GM04504 (cell line): ENCODE measurements at places on chromosomes 1 and 21.
A peak's percentile ranks its signal among the peaks of the same experiment; 100 is the strongest.

- DNase-seq = no peak
These were observed 3.8 kb downstream of the LMX1A start for GRCh38 chr1:165352442-165353293.

DNA sequence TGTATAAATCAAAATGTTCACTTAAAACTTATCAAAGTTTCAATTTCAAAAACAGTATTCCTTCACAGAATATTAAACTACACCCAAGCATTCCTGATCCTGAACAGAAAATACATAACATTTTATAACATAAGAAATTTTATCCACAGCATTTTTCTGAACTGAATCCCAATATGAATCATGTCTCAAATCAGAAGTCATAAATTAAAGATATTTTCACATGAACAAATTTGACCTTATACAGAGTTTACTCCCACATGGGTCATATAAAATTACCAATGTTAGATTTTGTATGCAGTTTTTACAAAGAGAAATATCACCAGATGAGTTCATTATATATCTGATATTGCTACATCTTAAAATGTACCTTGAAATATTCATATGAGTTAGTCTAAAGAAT is 48.6 kb upstream of the ASPM start:
- no peak for DNase-seq

DNA sequence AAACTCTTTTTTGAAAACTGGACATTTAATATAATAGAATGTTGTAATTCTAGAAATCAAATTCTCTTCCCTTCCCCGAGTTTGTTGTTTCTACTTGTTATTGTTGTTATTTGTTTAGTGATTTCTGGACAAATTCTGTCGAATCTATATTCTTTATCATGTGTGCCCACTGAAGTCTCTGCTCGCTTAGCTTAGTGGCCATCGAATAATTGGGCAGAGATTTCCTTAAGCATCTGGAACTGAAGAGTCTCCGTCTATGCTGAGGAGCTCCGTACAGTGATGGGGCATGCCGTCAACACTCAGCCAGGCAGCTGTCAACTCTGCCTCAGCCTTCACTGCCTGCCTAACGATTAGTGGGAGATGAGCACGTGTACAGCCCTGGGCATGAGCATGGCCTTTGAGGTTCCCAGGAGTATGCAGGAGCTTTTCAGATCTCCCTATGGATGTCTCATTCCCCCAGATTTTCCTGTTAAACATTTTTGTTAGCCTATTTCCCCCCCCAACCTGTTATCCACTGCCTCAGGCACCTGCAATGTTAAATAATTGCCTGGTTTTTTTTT is 66.8 kb downstream of the SLX9 start:
- no peak for DNase-seq

DNA sequence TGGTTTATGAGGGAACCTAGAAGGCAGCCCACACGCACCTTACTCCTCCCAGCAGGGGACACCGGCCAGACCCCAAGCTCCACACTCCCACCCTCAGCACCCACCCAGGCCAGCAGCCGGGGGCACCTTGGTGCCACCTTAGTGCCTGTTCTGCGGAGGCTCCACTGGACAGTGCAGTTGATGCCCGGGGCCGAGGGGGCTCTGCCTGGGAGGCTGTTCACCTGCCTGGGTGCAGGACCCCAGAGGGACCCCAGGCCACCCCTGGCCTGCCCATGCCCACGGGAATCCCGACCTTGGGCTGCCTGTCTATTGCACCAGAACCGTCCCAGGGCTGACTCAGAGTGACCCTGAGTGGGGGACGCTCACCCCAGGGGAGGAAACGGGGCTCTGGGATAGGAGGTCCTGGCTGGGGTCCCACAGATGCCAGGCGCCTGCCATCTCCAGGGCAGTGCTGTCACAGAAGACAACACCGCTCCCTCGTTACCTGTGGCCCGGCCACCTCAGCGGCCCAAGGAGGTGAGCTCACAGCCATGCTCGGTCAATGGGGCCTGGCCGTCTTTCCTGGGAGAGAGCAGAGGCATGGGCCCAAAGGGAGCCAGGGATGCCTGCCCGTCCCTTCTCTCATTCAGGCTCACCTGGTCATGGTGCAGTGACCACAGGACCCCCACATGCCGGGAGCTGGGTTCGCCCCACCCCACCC is 696 bp downstream of the SCNN1D start:
- DNase-seq = no peak

GRCh38 chr1:224743608-224744164 is 127.6 kb downstream of the CNIH3 start:
- DNase-seq = no peak

DNA sequence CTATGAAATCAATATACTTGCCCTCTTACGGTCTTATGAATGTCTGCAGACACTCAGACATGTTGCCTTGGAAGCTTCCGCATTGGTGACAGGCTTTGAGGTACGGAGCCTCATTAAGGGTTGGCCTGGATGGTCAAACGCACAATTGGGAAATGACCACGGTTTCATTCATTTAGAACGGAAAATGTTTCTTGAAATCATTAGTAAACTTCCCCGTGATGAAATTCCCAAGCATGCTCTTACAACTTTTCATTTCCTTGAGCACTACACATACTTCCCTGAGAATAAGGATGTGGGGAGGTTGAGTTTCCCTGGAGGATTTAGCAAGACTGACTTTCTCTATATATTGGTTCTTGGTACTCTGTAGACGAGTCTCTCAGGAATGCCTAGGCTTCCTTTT is 146.3 kb downstream of the HLX start:
- no peak for DNase-seq

DNA sequence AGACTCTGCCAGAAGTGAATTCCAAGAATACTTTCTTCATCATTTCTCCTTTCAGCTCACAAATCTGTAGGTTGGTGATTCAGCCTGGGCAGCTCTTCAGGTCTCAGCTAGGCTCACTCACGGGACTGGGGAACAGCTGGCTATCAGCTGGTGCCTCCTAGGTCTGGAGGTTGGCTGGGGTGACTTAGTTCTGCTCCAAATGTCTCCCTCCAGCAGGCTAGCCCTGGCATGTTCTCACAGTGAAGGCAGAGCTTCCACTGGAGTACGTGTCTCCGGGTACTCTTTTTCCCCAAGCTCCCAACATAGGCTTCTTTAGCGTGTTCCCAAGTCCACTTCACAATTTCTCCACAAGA is 12.5 kb upstream of the VAMP4 start:
- DNase-seq = peak; percentile 73

DNA sequence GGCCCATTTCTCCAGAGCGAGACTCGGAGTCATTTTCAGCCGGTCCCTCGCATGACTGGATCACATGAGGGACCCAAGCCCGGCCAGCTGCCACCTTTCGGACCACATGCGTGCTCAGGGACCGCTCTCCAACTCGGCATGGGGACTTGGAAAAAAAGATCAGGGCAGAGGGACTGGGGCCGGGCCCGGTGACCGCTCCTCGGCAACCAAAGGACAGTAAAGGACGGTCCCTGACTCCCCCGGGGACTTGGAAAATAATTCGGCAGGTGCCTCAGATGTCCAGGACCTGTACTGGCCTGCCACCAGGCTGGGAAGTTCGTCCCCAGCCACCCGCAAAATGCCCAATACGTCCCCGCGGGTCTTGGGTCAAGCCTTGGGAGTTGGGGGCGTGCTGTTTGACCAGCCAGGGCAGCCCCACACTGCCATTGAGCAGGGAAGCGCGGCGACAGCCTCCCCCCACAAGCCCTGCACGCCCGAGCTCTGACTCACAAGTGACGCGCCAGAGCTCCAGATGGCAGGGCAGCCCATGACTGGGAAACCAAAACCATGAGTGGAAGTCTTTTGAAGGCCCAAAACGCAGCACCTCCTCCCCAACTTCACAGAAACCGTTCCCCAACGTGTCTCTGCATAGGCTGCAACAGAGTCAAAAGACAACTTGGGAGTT is 134.5 kb downstream of the LIPI start:
- DNase-seq = no peak

- DNase-seq = no peak
These were observed 4.6 kb downstream of the ATP13A2 start for GRCh38 chr1:17007121-17007520.

- DNase-seq = no peak
These were observed 51.1 kb upstream of the TARDBP start for GRCh38 chr1:10961300-10961833.

DNA sequence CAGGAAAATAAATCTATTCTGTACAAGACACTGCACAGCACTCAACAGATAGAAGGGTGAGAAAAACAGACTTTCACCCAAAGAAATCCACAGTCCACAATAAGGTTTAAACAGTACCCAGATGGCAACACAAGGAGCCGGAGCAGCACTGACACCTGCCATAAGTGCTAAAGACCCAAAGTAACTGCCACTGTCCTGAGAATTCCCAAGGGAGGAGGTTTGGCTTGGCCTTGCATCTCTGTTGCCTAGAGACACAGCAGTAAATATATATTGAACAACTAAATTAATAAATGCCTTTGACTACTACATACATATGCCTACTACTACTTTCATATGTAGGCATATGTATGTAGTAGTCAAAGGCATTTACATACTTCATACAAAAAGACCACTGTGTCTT is 68.0 kb downstream of the VAV3 start:
- DNase-seq = no peak

GRCh38 chr1:85656256-85656655 is 52.0 kb downstream of the ZNHIT6 start:
- no peak for DNase-seq

GRCh38 chr1:96357141-96357765 is 364.3 kb upstream of the PTBP2 start:
- DNase-seq = no peak
